ENCODE measurements at places on chromosomes 5 and 9.

DNA sequence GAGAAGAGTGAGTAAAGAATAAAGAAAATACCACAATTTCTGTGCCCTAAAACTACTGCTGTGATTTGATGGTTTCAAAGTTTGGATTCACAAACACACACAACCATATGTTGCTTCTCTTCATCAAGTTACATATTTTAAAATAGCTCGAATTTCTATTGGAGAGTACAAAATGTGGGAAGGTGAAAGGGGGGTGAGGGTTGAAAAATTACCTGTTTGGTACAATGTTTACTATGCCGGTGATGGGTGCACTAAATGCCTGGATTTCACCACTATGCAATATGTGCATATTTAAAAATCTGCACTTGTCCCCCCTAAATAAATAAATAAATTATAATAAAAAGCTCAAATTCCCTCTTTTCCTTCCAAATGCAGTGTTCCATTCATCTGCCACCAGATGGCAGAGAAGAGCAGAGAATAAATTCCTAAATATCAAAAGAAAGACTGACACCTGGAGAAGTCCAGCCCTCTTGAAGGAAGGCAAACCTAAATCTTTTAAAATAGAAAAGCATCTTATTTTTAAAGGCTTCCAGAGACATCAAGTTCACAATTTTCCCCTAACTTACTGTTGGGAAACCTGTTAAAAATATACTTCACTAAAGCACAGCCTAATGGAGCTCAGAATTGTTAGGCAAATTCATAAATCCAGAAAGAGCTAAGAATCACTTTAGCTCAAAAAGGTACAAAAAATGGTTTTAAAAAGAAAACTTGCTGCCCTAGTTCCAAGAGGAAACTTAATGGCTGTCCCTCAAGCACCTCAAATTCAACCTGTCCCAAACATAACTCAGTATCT, 24.8 kb upstream of the HNRNPA0 start:
- no peak for DNase-seq

DNA sequence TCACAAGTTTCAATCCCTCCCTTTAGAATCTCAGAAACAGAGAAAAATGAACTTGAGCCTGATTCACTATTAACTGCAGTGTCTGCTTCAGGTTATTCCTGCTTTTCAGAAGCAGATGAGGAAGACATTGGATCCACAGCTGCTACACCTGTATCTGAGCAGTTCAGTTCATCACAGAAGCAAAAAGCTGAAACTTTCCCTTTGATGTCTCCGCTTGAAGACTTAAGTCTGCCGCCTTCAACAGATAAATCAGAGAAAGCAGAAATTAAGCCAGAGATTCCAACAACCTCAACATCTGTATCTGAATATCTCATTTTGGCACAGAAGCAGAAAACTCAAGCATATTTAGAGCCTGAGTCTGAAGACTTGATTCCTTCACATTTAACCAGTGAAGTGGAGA, 42.1 kb downstream of the CMYA5 start:
- no peak for DNase-seq

- no peak for DNase-seq
These were observed 14.5 kb upstream of the LPCAT1 start for GRCh38 chr5:1538276-1538675.

DNA sequence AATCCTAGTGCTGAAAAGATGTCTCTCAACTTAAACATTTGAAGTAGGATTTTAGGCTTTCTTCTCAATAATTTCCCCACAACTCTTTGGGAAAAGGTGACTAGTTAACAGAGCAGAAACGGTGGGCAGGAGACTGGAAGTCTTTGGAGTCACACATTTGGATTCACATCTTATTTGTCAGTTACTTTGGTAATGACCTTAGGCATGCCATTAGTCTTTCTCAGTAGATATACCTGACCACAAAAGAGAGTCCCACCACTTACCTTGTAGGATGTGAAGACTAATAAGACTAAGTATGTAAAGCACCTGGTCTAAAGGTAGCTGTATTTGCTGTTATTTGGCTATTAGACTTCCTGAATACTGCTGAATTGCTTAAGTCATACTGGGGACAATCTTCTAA, 35.4 kb downstream of the DAP start:
- DNase-seq = no peak

DNA sequence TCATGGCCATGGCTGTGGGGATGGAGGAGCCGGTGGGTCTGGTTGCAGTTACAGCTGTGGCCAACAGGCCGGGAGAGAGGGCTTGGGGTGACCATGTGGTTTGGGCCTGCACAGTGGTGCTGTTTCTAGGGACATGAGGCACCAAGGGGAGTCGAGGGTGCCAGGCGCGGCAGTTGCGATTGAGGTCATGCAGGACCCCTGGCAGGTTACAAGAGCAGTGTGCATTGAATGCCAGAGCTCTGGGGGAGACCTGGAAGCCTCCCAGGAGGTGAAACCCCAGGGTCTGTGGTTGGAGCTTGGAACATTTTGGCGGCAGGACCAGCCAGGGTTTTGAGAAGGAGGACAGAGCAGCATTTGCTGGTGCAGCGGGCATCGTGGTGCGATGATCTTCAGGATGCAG, 21.7 kb downstream of the RXRA start:
- no peak for DNase-seq

GRCh38 chr5:2805080-2805479, 53.6 kb upstream of the IRX2 start:
- no peak for DNase-seq

- DNase-seq = no peak
These were observed 65.2 kb upstream of the PHF24 start for GRCh38 chr9:34892886-34893285.

DNA sequence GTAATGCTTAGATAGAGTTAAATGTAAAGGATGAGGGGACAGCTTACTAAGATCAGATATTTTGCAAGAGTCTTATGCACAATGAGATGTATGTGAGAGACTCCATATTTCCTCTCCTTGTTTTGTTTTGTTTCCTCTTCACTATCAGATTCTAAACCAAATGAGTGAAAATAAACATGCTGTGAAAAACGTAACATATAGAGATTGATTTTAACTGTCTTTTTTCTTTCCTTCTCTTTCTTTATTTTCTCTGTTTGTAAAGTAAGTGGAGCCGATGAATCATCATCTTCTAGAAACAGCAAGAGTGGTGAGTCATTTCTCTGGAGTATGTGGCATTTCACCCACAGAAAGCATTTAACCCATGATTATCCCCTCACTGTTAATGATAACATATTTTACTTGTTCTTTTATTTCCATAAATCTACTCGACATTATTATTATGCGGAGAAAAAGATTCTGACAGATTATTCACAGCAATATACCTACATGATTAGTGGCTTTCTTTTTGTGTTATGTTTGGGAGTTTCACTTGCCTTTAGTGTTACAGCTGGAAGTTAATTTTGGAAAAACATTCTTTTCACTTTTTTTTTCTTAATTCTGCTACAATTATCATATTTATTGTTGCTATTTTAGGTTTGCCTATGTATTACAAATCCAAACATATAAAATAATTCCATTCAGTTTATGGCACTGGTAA, 2.1 kb upstream of the ANXA1 start:
- no peak for DNase-seq

GRCh38 chr9:136488247-136489214, 5.7 kb upstream of the SEC16A start:
- no peak for DNase-seq

- DNase-seq = no peak
These were observed 41.1 kb upstream of the GNAQ start for GRCh38 chr9:78072586-78073199.

DNA sequence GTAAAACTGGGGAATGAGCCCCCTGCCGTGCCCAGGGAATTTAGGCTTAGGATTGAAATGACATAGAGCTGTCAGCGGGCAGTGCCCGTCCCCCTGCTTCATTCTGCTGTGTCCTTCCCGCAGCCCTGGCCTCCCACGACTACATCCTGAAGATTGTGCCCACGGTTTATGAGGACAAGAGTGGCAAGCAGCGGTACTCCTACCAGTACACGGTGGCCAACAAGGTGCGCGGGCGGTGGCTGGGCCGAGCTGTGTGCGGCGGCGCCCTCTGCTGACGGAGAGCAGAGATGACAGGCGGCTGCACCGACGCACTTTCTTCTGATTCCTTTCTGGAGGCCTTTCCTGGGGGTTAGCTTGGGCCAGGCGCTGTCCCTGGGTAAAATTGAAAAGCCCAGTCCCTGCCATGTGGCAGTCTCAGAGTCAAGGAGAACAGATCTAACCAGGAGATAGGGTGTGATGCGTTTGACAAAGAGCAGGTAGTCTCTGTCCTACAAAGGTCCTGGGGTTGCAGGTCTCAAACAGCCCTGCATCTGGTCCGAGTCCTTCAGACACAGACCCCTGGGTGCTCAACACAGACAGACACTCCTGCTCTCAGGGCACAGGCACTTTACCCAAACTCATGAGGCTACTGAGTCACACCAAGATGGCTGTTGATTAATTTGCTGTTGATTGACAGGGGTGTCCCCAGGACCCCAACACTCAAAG, 26.8 kb upstream of the RPL26L1 start:
- DNase-seq = no peak

- no peak for DNase-seq
These were observed 144.9 kb downstream of the MYO10 start for GRCh38 chr5:16791036-16791705.

DNA sequence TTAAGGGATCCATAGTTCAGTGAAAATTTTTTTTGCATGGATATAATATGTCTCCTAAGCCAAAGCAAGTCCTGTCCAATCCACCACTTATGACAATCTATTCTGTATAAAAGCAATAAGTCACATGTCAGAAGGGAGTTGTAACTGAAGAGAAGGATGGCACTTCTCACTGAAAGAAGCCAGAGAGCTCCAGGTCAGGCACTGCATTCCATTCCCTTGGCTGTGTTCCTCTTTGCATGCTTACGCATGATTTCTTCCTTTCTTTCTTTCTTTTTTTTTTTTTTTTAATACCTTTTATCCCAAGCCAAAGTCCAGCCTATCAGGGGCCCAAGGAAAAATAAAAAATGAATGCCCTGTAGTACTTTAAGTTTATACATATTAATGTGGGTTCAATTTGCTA, 39.8 kb downstream of the MAMDC2 start:
- DNase-seq = no peak

DNA sequence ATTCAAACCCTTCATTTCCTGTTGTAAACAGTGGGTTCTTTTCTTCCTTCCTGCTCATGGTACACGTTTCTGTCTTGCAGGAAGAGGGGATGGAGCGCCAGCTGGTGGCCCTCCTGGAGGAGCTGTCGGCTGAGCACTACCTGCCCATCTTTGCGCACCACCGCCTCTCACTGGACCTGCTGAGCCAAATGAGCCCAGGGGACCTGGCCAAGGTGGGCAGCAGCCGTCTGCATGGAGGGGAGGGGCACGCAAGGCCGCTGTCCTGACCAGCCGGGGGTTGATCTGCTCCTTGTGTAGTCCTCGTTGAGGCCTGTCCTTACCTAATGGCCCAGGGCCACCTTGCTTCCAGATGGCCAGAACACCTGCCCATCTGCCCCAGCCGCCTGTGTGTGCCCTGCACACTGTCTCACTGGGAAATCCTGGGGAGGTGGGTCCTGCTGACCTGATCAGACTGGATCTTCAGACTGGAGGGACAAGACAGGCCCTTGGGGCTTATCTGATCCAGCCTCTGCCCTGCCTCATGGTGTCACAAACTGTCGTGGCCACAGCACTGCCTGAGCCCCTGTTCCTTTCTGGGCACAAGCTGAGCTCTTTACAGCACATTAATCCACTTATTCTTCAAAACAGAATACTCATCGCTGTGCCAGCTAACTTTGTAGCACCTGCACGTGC, 44.7 kb downstream of the LRSAM1 start:
- no peak for DNase-seq

- DNase-seq = no peak
These were observed 55.4 kb upstream of the RPL26L1 start for GRCh38 chr5:172903790-172904189.

- DNase-seq = peak; percentile 29
These were observed 326.1 kb downstream of the NSG2 start for GRCh38 chr5:174371600-174372094.

GRCh38 chr5:136424835-136425584, 59.7 kb upstream of the TRPC7 start:
- DNase-seq = no peak

DNA sequence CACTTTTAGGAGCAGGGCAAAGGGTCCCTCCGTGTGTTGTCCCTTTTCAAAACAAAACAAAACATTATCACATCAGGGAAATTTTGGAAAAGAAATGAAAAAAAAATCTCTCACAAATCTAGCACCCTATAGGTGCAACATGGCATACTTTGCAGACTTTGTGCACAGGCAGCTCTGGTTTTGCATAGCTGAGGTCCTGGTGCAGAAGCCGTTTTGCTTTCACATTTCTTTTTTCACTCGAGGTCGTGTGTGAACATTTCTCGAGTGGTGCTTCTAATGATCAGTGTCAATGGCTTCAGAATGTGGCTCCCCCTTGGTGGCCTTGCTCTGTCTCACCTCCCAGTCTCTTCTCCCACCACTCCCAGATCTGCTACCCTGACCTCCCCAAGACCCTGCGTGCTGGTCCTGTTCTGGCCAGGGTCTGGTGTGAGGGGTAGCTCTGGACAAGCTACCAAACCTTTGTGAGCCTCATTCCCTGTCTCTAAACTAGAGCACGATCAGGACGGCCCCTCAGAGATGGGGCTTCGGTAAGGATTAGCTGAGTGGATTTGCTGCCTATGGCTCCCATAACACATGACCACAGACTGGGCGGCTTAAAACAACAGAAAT, 258.0 kb downstream of the NSG2 start:
- DNase-seq = no peak

DNA sequence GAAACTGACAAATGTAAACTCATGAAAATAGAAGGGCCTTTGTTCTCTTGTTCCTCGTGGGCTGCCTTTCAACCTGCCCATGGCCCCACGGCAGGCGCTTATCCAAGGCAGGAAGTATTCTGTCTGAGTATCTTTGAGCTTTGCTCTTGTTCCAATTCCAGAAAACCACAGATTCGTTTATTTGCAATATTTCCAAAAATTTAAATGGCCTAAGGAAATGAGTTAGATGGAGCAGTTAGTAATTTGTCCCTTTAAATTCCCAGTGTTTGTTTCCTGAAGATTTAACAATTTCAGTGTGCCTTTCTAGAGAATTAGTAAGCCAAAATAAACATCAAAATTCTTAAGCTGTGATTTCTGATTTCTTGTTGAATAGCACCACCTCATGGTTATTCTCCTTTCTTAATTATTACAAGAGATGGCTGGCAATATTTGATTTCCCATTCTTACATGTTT, 299.4 kb upstream of the RASA1 start:
- DNase-seq = no peak

DNA sequence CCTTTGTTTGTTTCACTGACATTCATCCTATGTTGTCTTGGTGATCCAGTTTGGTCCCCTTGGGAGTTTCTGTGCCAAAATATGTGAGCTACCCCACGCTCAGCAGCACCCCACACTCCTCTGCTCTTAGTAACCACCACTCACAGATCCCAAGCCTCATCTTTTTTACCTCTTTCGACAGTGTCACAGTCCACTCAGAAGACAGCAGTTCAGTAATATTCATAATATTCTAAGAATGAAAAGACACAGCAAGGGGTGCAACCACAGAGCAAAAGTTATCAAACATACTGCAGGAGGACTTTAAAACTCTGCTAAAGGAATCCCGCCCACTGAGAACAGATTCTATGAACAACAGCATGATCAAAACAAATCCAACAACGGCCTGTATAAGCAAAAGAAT, 28.2 kb downstream of the RNF130 start:
- DNase-seq = no peak
